Astrocyte (in vitro differentiated cells and primary cell): ENCODE measurements at places on chromosomes 11 and 22.

GRCh38 chr11:94132152-94132558, 3.5 kb downstream of the PANX1 start:
- peak; percentile 89 for DNase-seq

DNA sequence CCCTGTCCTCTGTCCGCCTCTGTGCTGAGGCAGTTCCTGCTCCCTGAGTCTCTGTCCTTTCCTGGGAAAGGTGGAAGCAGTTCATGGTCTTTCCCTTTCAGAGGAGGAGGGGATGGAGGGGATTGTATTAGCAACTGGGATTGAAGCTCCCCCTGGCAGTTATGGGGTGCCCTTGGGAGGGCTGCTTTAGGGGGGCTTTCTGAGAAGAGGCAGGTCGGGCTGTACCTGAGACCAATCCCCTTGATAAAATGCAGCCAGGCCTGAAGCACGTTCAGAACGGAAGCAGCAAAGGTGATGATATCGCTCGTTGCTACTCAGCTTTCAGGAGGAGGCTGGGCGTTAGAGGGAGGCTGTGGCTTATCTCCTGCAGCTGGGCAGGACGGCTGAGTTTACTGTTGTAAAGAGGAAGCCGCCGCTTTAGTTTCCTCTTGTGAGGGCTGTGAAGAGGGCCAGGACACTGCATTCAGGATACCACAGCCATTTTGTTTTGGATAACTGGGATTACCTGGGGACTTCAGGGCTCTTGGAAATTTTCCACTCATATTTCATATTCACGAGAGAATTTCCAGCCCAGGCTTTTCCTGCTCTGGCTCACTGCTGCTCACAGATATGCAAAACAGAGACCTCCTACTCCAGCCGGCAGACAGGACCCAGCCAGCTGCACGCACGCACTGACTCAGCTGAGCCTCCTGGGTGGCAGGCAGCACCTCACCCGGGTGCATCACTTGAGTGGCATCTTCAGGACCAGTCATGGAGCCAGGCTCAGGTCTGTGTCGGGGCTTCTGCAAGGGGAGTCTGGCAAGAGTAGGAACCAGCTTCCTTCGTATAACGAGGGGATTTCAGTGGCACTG, 798 bp downstream of the AMPD3 start:
- peak; percentile 80 for DNase-seq

DNA sequence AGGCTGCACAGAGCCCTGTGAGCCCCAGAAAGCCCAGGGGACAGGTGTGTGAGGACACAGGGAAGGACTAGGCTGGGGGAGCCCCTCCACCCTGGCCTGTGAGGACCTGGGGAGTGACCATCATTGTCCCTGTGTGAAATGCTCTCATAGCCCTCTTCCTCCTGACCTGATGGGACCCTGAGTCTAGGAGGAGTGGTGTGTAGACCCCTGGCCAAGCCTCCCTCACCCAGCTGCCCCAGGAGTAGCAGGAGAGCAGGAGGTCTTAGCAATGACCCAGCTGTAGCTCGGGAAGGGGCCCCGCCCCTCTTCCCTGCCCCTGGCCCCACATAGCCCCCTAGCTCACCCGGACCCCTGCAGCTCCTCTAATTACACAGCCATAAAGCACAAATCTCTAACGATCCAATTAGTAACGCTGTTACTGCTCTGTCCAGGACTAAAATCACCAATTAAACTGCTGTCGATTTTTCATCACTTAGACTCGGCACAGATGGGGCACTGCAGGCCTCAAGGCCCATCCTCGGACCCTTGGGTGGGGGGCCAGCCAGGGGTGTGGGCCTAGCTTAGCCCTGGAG, 6.6 kb upstream of the CABP7 start:
- DNase-seq = no peak

DNA sequence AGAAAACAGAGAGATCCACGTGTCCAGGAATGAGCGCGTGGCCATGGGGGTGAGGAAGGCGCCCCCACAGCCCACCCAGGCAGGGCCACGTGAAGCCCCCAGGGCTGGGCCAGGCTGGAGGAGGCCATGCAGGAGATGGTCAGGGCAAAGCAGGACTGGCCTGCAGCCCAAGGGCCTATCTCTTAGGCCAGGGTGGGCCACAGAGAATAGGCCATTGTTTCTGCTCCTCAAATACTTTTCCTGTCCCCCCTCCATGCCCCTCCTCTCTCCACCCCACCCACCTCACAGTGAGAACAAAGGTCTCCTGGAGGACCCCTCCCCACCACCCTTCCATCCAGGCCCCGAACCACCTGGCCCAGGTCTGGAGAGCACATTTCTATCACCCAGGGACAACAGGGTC, 8.3 kb upstream of the CDC42EP1 start:
- no peak for DNase-seq

DNA sequence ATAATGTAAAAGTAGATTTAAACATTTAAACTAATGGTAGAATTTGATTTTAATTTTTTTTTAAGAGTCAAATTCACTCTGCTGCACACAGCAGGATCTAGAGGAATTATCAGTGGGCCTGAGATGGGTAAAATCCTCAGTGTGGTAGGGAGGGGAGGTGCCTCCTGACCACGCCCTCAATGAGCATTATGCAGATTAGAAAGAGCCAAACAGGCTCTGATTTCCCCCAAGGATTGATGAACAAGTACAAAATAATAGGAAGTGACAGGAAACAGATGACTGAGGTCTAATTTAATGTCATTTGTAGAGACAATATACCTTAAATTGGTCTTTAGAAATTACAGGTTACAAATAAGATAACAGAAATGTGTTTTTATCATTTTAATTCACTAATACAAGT, 155.2 kb downstream of the DCDC1 start:
- DNase-seq = no peak

GRCh38 chr22:49470741-49471503, 356.8 kb downstream of the BRD1 start:
- DNase-seq = no peak

DNA sequence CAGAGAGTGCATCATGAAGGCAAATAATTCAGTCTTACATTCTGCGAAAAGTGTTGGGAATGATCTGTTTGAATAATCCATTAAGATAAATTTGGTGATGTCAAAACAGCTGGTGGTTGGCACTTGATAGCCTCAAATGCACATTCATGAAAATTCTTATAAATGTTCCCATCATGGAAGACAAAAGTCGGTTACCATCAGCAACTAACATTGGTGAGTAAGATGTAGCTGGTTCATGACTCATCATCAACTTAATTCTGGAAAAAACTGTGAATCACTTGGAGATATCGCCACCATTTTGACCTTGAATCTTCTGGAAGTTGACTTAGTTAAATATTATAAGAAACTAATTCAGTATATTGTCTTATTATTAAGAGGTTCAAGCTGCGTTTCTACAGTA, 11.2 kb downstream of the CRYBB1 start:
- peak; percentile 84 for DNase-seq

- peak; percentile 10 for DNase-seq
Observed at GRCh38 chr11:103749158-103749557, 287.3 kb upstream of the DDI1 start.

GRCh38 chr22:46028106-46028991, 51.4 kb upstream of the WNT7B start:
- DNase-seq = no peak

- DNase-seq = no peak
Observed at GRCh38 chr22:49147617-49148175, 680.0 kb downstream of the BRD1 start.

GRCh38 chr11:44654057-44654456, 72.7 kb upstream of the TSPAN18 start:
- no peak for DNase-seq

- no peak for DNase-seq
Observed at GRCh38 chr11:32574421-32574820, 9.2 kb upstream of the EIF3M start.

DNA sequence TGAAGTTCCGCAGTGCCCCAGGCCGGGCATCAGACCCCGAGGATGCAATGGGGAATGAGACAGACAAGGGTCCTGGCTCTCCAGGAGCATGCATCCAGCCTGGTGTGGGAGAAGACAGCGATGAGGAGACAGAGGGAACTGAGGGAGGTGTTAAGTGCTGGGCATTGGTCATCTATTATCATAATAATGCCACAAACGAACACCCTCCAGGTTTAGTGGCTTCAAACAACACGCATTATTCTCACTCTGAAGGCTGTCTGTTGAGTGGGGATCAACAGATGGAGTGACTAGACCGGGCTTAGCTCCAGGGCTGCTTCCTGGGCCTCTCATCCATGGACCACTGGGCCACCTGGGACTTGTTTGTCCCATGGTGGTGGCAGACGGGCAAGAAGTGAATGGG, 48.6 kb downstream of the MCM5 start:
- no peak for DNase-seq

- peak; percentile 52 for DNase-seq
Observed at GRCh38 chr11:102268083-102268984, 49.0 kb upstream of the BIRC3 start.

DNA sequence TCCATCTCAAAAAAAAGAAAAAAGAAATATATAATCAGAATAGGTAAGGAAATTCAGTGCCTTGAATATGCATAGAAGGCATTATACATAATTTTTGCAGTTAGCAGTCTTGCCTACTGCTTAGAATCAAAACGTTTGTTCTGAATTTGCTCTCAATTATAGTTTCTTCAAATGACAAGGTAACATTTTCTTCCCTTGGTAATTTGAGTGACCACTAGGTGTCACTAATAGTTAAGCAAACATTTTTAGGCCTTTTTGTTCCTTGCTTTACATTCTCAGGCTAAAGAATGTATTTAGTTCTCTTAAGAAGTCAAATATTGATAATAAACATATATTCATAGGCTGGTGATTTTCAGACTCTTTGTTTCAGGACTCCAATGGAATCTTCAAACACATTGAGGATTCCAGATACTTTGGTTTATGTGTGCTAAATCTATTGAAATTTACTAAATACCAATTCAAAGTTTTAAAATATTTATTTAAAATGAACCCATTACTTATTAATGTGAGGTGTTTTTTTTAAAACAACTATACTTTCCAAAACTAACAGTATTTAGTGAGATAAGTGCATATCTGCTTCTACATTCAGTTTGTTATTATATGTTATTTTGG, 55.0 kb upstream of the DEPDC7 start:
- DNase-seq = peak; percentile 31

GRCh38 chr11:109275931-109276330, 146.1 kb upstream of the C11orf87 start:
- DNase-seq = no peak

GRCh38 chr11:47593492-47593933, 698 bp downstream of the C1QTNF4 start:
- DNase-seq = no peak

DNA sequence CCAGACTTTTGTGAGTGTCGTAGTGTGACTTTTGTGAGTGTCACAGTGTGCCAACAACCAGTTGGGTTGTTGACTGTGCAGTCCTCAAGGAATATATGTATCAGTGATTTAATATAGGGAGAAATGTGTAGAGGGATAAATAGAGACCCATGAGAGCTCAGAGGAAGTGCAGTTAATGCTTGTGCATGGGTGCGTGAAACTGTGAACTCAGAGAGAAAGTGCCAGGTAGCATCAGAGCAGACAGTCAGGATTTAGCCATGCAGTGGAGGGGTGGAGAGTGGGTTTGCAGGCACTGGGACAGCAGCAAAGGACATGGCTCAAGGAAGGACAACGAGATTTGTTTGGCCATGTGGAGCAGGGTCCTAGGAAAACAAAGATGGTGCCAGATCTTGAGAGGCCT, 33.6 kb downstream of the YWHAH start:
- DNase-seq = no peak

DNA sequence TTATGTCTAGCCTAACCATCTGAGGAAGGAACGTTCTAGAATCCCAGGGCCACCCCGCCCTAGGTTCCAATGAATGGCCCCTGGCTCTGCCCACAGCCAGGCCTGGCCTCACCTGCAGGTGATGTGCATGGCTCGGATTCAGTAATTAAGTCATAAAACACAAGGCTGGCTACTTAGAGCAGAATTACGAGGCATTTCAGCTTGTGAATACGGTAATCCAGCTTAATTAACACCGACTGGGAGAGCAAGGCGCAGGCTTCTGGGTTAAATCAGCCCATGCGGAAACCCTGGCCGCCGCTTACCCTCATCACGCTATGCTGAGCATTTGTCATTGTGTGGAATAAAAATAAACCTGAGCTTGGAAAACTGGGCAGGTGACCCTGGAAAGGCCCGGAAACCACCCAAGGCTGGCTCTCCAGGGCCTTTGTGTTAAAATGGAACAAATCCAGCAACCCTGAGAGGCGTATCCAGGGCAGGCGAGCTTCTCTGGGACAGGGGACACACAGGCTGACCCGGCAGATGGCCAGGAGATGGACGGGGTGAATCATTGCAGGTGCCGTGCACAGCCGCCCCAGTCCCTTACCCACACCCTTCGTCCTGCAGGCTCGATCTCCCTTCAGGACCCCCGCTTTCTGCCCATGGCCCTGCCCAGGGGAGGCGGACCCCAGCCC, 220.2 kb downstream of the CTTN start:
- no peak for DNase-seq

DNA sequence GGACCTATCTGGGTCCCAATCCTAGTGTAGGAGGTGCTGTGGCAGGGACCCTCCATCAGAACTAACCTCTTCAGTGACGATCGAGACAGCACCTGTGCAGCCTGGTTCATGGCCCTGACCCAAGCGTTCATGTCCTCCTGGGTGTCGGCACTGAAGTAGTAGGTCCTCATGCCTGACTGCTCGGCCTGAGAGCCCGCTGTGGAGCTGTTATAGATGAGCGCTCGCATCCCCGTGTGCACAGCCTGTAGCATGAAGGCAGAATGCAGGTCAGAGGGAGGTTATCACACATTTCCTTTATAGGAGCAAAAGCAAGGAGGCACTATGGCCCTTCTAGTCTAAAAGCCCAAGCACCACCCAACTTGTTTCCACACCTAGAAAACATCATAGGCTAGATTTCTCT, 103.0 kb downstream of the C11orf58 start:
- DNase-seq = no peak

- no peak for DNase-seq
Observed at GRCh38 chr11:117444711-117445658, 117.3 kb downstream of the CEP164 start.

GRCh38 chr11:100687630-100688395, 725 bp downstream of the ARHGAP42 start:
- DNase-seq = peak; percentile 77

- DNase-seq = no peak
Observed at GRCh38 chr11:116791002-116791812, 472 bp downstream of the APOA5 start.

GRCh38 chr11:68020575-68020974, 9.9 kb upstream of the NDUFS8 start:
- no peak for DNase-seq
